CD4-positive, alpha-beta T cell treated with Interleukin-6 for 4 hours (primary cell): ENCODE measurements at places on chromosomes 12 and 14.

DNA sequence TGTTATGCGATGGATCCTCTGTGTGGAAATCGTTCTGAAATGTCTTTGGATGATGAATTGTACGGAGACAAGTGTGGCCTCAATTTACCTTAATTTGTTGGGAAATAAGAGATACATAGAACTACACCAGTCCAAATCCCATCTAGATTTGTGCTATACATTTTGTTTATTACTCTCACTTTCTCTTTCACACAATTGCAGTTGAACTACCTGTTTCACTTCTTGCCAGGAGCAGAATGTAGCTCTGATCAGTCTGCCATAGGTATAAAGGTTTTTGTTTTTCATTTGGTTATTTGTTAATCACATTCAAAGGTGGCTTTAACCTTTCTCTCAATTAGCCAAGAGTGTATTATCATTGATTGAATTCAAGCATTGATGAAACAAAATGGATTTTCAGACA is 268.2 kb downstream of the SNAPC1 start:
- DNase-seq: no peak

DNA sequence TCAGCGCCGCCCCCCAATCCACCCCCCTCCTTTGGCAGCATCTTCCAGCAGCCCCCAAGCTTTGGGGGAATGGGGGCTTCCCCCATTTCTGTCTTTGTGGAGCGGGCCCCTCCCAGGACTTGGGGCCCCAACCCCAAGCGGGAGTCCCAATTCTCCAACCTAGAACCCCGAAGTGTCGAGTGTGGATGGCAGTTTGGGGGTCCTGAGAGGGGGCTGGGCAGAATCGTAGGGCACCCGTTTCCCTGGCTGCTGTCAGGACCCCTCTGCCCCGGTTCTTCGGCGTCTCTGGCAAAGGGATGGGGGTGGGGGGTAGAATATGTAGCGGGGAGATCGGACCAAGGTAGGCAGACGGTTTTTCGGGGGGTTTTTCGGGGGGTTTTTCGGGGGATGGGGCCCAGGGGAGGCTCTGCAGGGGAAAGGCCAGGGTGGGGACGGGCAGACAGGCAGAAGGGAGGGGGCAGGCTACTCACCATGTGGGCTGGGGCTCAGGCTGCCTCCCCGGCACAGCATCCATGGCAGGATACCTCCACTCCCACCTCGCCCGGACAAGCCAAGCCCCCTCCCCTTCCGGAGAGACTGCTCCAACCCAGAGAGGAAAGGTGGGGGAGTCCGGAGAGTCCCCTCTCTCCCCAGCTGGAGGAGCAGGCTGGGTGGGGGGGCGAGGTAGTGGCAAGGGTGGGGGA is 739 bp downstream of the JPH4 start:
- no peak for DNase-seq

- DNase-seq: no peak
These were observed 65.3 kb downstream of the IPO8 start for GRCh38 chr12:30630076-30630978.

GRCh38 chr14:89750908-89751392 is 203.6 kb downstream of the EFCAB11 start:
- DNase-seq: peak; percentile 10

DNA sequence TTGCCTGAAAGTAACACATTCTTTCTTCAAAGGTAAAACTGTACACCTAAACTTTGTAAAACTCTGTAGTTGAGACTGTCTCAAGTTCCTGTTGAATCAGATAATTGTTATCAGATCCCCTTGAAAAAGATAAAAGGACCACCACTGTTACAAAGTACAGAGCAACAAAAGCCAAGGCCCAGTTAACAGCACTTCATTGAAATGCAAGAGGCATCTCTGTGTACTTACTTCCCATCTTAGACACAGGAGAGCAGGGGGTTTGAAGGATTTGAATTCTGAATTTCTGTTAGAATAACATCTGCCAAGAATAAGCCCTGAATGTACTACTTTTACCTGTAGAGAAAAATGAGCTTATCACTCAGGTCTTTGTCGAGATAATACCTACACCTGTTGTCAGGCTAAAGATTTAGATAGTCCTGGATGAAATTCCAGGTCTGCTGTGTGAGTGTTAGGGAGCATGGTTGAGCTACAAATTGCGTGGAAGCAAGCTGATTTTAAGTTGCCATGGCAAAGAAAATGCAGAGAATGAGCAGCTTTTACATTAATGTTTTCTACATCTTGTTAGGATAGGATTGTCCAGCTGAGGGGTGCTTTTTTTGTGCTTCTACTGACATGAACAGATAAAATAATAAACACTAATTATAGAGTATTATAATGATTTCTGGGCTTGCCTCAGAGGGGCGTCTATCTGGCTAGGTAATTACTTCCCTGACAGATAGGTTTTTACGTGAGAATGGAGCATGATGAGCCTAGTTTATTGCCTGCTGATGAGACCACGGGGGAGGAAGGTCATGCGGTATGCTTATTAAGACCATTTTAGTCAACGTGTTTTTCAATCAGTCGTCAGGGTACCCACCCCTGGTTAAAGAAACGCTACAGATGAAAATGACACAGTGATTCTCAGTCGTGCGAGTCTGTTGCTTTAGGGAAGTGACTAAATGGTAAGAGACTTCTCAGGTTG is 309.2 kb downstream of the PAWR start:
- DNase-seq: no peak

DNA sequence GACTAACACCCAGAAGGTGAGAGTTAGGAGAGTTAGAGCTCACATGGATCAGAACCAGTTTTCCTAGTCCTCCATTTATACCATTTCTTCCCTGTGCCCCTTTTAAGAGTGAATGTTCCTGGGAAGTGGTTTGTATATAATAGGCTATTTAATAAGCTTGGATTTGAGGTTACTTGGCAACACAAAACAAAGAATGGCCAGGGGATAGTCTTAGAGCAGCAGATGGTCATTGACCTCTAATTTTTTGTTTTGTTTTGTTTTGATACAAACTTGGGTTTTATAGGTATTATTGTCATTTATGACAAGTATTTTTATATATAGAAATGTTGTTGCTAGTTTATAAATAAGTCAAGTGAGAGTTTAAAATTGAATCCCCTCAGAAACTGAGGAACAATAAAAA is 35.8 kb downstream of the VEZT start:
- DNase-seq: no peak

GRCh38 chr14:51337520-51337919 is 97.5 kb downstream of the TMX1 start:
- DNase-seq: no peak

DNA sequence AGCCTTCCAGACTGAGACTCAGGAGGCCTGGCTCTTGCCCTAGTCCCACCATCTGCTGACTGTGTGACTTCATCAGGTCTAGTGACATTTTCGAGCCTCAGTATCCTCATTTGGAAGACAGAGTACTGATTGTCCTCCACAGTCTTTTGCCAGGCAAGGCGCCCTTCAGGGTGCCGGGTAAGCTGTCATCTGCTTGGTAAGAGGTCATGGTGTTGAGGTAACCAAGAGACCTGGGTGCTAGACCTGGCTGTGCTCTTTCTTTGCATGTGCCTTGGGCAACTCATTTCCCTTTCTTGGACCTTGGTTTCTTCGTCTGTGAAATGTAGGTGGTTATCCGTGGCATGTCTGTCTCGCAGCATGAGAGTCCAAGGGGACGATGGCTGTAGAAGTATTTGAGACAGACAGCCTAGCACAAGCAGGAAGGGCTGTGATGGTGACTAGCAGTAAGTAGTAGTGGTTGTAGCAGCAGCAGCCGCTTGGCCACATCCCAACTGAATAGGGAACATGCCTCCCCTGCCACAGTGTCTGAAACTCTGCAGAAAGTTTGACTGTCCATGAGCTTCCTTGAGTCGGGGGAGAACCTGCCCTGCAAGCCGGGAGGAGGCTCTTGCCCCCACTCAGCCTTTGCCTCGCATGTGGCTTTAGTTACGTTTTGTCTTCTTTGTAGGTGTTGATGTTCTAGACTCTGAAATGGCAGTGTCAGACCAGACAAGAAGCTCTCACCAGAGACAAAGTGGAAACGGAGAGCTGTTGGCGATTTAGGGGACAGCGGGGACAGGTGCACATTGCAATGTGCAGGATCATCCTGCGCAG is 40.3 kb downstream of the EVL start:
- DNase-seq: peak; percentile 51
